ENCODE measurements at places on chromosomes 11 and 22.

GRCh38 chr11:123301013-123301591 is 106.1 kb upstream of the CLMP start:
- DNase-seq, result no peak

- DNase-seq, result no peak
Measured at GRCh38 chr11:128575961-128576350, 11.4 kb downstream of the ETS1 start.

DNA sequence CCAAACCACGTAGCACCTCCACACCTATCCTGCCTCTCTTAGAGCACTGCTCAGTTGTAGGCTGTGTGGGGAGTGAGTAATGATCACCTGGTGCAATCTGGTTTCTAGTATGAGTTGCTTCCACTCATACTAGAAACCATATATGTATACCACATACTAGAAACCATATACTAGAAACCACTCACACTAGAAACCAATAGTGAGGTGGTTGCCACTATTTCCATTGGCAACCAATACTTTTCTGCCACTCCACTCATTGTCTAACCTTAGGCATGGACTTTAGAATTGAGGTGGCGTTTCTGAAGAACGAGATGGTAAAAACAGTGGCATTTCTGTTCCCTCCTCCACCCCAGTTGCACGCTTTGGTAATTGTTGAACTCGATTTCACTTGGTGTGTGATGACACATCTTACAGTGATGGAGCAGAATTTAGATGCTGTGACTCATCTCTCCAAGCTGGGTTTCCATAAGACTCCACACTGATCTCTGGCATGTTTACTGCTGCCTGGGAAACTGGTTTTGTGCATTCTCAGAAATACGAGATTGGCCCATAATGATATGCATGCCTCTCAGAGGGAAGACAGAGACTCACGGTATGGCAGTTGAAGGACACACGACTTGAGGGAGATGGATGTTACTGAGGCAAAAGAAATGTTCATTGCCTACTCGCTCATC is 82.9 kb downstream of the KIRREL3 start:
- DNase-seq, result no peak

GRCh38 chr22:21051145-21051830 is 5.5 kb downstream of the LRRC74B start:
- no peak for DNase-seq

DNA sequence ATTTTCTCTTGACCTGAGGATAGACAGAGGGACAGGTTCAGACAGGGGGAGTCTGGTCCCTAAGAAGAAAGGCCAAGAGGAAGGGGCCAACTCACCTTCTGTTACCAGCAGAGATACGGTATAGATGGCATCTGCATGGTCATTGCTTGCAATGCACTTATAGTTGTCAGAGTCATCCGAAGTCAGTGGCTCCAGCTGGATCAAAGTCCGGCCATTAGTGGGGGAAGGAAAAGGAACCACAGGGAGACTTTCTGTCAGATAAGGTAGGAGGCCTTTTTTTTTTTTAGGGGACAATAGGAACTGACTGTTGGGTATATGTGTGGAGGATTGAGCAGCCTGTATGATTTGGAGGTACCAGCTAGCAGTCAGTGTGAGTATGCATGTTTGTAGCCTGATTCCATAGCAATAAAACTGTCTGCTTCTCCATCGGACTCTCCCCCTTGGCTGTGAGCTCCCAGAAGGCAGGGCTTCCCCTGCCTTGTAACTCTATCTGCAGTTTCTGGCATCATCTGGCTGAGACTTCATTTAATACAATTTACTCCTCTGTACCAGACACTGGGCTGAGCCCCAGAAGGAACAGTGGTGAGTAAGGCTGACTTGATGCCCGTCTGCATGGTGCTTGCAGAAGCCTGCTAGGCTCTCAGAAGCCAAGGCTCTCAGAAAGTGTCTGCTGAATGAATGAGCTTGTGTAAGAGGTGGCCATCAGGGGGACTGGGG is 5.7 kb downstream of the IGSF22 start:
- no peak for DNase-seq

- no peak for DNase-seq
Measured at GRCh38 chr11:102172127-102172848, 62.0 kb downstream of the YAP1 start.

DNA sequence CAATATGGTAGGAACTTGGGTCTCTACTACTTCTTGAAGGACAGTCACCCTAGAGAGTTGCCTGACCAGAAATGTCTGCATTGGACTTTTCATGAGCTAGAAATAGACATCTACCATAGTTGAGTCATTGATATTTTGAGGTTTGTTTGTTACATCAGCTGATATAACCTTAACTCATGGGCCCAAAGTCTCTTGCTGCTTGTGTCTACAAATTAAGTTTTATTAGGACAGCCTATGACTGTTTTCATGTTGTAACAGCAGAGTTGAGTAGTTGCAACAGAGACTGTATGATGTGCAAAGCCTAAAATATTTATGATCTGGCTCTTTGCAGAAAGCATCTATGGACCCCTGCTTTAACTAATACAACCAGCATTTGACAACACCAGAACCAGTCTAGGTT is 155.3 kb downstream of the MIAT start:
- DNase-seq, result no peak

DNA sequence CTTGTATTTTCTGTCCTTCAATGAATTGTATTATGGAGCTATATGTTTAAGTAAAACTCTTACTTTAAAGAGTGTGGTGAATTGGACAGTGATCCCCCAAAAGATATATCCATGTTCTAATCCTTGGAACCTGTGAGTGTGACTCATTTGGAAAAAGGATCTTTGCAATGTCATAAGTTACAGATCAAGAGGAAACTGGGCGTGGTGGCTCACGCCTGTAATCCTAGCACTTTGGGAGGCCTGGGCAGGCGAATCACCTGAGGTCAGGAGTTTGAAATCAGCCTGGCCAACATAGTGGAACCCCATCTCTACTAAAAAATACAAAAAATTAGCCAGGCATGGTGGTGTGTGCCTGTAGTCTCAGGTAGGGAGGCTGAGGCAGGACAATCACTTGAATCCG is 36.7 kb downstream of the ELF5 start:
- DNase-seq, result no peak

GRCh38 chr11:32581556-32581955 is 2.1 kb upstream of the EIF3M start:
- DNase-seq, result no peak

GRCh38 chr22:39920134-39920743 is 19.4 kb downstream of the GRAP2 start:
- no peak for DNase-seq

- no peak for DNase-seq
Measured at GRCh38 chr22:29947410-29948384, 64.7 kb downstream of the MTMR3 start.

GRCh38 chr11:120108154-120108784 is 29.6 kb downstream of the TRIM29 start:
- DNase-seq, result peak; percentile 86
